Stimulated activated CD4-positive, alpha-beta T cell treated with anti-CD3 and anti-CD28 coated beads, Interleukin-12 subunit alpha, Interleukin-12 subunit beta, amount 100 ng/mL, for 48 hours (primary cell): ENCODE measurements at places on chromosomes 16 and 17.
A peak's percentile ranks its signal among the peaks of the same experiment; 100 is the strongest.

DNA sequence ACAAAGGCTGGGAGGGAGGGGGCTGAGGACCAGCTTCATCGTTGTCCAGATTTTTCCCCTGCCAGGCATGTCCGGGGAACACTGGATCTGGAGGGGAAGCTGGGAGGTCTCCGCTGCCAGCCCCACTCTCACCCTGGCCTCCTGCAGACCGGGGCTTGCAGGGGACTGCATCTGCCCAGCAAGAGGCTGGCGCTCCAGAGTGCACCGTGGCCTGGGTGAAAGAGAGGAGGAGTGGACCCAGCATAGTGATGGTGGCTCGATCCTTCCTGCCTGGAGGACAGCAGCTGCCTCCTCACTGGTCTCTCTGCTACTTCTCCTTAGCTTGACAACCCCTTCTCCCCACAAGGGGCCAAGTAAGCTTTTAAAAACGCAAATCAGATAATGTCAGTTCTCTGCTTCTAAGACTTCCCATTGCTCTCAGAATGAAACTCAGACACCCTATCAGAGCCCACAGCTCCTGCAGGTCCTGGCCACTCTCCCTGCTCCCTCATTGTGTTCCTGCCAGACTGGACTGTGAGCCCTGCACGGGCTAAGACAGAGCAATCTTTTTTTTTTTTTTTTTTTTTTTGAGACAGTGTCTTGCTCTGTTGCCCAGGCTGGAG is 15.0 kb downstream of the CPNE2 start:
- no peak for DNase-seq

DNA sequence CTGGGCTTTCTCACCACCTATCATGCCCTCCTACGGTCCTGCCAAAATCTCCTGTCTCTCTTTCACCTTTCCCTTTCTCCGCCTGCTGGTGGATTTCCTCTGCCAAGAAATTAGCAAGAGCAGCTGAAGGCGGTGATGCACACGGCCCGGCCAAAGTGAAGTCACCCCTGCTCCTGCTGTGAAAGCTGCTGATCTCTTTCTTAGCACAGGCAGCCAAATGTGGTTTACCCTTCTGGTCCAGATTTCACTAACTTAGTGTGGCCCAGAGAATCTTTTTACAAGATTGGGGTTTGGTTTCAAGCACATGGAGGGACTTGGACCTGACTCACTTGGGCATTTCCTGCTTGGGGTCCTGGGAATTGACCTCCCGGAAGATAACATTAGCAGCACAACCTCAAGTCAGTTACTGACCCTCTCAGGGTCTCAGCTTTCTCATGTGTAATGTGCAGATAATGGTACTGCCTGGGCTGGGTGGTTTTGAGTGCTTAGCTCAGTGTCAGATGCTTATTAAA is 155.7 kb downstream of the SOCS1 start:
- DNase-seq = no peak

GRCh38 chr16:87423429-87423828 is 31.3 kb downstream of the MAP1LC3B start:
- no peak for DNase-seq

DNA sequence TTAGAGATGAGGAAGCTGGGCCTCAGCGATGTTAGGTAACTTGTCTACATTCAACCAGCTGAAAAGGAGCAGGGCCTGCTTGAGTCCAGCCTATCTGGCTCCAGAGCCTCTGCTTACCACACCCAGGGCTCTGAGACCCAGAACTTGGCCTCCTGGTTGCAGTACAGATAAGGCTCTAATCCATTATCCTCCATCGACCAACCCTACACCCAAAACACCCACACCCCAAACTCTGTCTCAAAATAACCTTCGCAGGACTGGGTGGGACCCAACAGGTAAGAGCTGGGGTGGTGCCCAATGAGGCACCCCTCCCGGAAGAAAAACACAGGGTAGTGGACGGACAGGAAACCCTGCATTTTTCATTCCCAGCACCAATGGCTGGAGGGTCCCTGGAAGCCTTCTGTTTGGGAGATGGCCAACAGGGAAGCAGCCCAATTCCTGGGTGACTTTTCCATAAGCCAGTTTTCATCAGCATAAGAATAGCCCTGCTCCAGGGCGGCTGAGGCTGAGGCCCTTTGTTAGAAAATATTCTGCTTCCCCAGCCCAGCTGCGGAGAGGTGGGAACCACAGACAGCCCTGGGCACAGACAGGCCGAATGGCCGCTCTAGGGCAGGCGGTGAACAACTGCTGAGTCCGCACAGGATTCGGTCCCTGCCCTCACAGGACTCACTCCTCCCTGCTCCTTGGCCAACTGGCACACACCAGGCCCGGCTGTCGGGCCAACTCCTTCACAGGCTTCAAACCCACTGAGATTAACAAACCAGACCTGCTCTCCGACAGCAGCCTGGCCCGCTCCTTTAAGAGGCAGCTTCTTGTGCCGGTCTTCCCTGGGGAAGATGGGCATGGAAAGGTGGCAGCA is 9.8 kb downstream of the SMIM5 start:
- no peak for DNase-seq

DNA sequence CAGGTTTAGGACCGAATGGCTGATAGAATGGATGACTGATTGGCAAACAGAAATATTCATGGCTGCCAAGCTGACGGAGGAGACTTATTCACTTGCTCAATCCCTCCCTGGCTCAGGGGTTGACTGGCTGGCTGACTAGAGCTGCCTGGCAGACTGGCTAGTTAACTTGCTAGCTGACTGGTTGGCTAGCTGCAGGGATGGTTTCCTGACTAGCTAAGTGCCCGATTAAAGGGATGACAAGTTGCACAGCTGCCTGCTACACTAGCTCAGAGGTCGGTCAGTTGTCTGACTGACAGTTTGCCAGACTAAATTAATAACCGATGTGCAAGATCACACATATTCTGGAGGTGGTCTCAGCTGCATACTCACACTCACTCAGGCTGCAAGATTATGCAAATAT is 1208.4 kb upstream of the CDH8 start:
- no peak for DNase-seq

DNA sequence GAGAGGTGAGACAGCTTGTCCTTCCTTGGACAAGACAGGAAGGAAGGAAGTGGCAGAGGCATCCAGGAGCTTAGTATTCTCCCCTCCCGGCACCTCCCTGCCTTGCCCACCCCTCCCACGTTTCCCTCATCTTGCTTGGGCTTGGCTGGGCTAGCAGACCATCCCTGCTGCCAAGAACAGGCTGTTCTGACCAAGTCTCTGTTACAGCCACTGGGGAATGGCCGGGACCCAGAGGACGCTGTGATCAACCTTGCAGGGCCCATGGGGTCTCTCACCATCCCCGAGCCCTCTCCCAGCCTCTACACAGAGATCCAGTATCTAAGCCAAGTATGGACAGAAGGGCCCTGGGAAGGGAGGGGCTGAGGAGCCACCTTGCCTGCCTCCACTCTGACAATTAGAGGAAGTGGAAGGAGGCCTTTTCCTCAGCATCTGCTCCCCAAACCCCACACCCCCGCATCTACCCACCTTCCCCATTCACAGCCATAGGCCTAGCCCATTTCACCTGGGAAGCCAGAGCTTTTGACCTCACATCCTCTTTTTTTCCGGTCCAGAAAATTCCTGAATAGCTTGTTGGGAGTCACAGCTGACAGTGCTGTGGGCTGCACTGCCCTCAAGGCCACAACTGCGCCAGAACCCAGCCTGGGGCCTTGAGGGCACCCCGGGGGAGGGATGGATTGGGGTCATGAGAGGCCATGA is 14.1 kb downstream of the CD300LG start:
- DNase-seq = no peak

- DNase-seq = no peak
These were observed 65.2 kb upstream of the SMIM36 start for GRCh38 chr17:55576237-55576995.

GRCh38 chr17:2416010-2416734 is 15.3 kb upstream of the MNT start:
- DNase-seq = peak; percentile 92

- no peak for DNase-seq
These were observed 685 bp downstream of the FASN start for GRCh38 chr17:82097184-82097918.

- DNase-seq = no peak
These were observed 74.7 kb downstream of the CHD9 start for GRCh38 chr16:53129281-53130158.

DNA sequence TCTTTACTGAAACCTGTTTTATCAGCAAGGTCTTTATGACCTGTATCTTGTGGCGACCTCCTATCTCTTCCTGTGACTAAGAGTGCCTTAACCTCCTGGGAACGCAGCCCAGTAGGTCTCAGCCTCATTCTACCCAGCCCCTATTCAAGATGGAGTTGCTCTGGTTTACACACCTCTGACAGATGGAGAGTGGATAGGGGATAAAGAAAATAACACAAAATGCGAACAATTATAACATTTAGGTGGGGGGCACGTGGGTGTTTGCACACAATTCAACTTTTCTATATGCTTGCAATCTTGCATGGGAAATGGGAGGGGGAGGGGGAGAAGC is 83.3 kb downstream of the RMI2 start:
- DNase-seq = no peak

DNA sequence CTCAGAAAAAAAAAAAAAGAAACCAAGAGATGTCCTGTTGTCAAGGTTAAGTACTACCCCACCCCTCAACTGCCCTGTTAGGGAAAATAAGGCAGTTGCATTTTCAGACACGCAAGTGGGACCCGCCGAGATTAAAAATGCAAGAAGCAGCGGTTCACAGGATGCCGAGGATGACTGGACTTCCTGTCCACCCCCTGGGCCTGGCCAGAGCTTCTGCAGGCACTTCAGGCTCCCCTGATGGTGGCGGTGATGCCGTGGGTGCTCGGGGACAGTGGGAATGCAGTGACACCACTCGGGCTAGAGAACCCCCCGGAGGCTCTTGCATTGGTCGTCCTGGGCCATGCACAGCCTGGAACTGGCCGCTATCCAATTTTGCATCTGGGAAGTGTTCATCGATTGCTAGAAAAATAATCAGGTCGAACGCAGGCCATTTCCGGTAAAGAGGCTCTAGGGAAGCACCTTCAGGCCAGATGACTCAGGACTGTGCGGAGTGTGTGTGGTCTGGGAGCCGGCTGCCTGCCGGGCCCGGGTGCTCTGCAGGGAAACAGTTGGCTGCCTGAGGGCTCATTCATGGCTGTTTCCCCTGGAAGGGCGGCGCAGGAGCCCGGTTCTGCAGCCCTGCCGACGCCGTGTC is 13.4 kb upstream of the CRISPLD2 start:
- no peak for DNase-seq

DNA sequence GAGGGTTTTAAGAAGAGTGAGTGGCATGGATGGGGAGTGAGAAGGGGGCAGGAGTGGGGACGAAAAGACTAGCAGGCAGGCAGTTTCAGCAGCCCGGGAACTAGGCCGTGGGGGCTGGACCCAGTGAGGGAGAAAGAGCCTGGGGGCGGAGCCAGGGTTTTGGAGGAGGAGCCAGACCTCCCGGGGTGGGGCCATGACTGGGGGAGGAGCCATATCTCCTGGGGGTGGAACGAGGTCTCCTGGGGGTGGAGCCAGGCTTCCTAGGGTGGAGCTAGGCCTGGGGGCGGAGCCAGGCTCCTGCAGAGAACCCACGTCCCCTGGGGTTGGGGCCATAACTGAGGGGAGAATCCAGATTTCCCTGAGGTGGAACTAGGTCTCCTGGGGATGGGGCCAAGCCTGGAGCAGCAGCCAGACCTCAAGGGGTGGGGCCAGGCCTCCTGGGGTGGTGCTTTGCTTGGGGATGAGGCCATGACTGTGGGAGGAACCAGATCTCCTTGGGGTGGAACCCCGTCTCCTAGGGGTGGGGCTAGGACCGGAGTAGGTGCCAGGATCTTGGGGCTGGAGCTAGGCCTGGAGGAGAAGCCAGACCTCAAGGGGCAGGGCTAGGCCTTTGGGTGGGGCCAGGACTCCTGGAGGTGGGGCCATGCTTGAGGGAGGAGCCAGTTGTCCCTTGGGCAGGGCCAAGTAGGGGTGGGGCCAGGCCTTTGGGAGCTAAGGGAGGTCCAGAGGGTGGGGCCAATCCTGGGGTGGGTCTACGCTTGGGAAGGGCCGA is 41.7 kb upstream of the JPH3 start:
- DNase-seq = peak; percentile 22

DNA sequence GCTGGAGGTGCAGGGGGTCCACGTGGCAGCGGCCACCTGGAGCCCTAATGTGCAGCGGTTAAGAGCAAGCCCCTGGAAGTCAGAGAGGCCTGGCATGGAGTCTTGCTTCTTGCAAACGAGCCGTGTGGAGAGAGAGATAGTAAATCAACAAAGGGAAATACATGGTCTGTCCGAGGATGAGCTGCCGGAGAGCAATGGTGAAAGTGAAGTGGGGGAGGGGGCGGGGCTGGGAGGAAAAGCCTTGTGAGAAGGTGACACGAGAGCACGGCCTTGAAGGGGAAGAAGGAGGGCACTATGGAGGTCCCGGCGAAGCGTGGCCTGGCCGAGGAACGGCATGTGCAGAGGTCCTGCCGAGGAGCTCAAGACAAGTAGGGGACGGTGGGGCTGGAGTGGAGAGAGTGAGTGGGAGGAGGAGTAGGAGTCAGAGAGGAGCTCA is 6.0 kb upstream of the SERPINF1 start:
- DNase-seq = no peak

DNA sequence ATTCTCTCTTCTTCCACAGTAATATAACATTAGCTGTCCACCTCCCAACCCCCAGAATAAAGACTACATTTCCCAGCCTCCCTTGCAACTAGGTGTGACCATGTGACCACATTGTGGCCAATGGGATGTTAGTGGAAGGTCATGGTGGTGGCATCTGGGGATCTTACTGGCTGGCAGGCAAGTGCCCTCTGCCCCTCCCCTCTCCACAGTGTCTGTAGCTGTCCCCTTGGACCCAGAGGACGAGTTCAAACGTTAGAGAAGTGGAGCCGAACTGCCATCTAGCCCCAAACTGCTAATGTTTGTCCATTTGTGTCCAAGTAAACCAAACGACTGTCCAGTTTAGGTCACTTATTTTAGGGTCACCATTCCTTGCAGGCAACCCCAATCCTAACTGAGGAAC is 26.6 kb upstream of the KCNG4 start:
- DNase-seq = no peak

DNA sequence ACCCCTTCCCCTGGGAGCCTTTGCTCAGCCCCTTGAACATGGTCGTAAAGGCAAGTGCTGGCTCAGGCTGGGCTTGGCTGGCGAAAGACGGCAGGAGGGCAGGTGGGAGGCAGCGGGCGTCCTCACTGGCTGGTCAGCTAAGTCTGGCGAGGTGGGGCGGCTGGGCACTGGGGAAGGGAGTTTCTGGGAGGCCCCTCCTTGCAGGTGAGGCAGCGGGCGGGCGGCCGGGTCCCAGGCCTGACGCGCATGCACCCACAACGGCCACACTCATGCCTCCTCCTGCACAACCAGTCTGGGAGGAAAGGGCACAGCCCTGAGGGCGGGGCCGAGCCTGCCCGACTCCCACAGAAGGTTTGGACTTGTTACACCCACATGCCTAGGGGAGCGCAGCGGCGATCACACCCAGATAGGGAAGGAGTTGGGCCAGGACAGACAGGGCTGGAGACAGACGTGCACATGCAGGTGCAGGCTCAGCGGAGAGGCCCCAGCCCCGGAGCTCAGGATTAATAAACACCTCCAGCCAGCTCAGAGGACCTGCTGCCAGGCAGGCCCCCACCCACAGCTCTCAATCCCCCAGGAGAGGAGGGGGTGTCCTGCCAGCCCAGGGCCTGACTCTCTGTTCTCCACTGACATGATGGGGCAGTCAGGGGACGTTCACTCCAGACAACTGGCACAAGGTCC is at the start of gene EVPL:
Gene EVPL (minus strand): TSS at position 148 of the 681 bp plus-strand sequence. CDS start 108 bp downstream, at position 40.
- no peak for DNase-seq

GRCh38 chr17:82794781-82795482 is 43.1 kb downstream of the TBCD start:
- DNase-seq = no peak

GRCh38 chr17:58911741-58912343 is 156.2 kb downstream of the PPM1E start:
- no peak for DNase-seq

GRCh38 chr17:82718986-82719685 is 2.6 kb downstream of the FN3KRP start:
- no peak for DNase-seq
